ENCODE measurements at places on chromosomes 4 and X.

DNA sequence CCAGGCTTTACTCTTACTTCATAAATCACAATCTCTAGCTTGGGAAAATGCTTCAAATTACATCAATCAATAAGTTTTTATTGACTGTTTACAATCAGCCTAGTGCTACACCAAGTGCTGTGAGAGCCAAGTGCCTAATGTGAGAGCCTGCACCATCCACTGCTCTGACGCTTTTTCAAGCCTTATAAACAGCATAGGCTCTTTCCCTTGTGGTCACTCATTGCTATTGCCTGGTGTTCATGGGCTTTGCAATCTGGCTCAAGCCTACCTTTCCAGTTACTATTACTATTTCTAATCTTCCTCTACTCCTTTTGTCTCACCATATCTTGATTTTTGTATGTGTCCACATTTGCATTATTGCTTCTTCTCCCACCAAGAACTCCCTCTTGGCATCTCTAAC is 77.0 kb downstream of the REELD1 start:
- no peak for ATAC-seq

DNA sequence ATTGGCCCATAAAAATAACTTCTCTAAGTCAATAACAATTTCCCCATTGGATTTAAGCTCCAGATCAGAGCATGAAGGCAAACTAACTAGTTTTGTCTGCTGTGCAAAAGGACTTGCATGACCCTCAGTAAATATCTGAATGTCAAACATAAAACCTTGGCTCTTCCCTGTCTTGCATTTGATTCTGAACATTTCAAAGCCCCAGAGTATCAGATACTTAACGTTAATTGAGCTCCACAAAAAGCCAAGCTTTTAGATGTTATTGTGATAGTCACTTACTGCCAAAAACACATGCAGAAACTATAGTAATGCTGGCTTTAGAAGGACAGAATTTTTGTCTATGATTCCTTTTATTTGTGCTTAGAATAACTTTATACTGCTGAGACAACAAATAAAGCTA is 664.2 kb downstream of the ADGRL3 start:
- ATAC-seq: no peak

- no peak for ATAC-seq
Observed at GRCh38 chrX:125497667-125498066, 178.0 kb downstream of the TEX13C start.

GRCh38 chrX:39728852-39729598 is 368.7 kb downstream of the BCOR start:
- ATAC-seq: no peak

DNA sequence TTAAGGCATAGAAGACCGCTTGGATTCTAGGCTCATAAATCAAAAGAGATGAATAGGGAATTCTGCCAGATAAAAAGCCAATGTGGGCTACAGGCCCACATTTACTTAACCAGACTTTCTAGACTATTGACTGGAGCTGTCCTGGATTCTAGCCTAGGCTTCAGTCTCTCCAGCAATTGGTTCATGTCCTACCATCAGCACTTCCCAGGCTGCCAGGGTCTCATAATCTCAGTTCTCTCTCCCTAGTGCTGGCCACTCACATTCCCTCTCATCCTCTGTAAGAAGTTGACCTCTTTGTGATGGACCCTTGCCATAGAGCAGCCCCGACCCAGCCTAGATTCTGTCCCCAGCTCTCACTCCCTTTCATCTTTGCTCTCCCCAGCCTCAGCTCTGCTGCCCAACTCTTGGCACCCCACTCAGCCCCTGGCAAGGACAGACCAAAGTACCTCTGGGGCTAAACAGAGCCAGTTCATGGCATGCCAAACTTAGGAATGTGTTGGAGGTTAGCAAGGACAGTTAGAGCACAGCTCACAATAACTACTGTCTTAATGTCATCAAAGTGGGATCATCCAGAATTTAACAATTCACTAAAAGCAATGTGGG is 396.2 kb downstream of the INPP4B start:
- no peak for ATAC-seq

GRCh38 chr4:48804584-48805301 is 24.7 kb upstream of the FRYL start:
- no peak for ATAC-seq

GRCh38 chr4:75325318-75325979 is 188.8 kb downstream of the RCHY1 start:
- no peak for ATAC-seq

DNA sequence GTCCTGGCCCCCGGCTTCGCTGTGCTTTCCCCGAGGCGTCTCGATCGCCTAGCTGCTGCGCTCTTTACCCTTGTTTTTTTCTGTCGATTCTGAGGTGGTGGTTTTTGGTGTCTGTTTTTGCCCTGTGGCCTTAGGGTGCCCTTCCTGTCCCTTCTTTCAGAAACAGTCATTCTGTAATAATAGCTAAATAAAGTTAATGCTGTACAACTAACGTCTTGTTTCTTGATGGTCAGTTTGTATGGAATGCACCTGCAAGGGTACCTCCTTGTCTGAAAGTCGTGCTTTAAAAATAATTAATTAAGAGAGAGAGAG is 686 bp downstream of the FIP1L1 start:
- ATAC-seq: no peak

- ATAC-seq: no peak
Observed at GRCh38 chr4:151046609-151047008, 31.5 kb upstream of the LRBA start.

GRCh38 chr4:1375051-1375721 is 28.2 kb downstream of the UVSSA start:
- ATAC-seq: no peak

DNA sequence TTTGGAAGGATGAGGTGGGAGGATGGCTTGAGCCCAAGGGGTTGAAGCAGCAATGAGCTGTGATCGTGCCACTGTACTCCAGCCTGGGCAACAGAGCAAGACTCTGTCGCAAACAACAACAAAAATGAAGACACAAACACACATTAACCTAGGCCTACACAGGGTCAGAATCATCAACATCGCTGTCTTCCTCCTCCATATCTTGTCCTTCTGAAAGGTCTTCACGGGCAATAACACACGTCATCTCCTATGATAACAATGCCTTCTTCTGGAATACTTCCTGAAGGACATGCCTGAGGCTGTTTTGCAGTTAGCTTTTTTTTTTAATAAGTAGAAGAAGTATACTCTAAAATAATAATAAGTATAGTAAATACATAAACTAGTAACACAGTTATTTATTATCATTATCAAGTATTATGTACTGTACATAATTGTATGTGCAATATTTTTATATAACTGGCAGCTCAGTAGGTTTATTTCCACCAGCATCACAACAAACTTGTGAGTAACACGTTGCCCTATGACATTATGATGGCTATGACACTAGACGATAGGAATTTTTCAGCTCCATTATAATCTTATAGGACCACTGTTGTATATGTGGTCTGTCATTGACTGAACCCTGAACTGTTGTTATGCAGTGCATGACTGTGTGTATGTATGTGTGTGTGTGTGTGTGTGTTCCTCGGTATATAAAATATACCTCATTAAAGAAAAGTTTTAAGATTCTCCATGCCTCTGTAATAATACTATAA is 69.2 kb upstream of the MAML3 start:
- no peak for ATAC-seq

- no peak for ATAC-seq
Observed at GRCh38 chrX:23992431-23992830, 34.6 kb downstream of the KLHL15 start.

DNA sequence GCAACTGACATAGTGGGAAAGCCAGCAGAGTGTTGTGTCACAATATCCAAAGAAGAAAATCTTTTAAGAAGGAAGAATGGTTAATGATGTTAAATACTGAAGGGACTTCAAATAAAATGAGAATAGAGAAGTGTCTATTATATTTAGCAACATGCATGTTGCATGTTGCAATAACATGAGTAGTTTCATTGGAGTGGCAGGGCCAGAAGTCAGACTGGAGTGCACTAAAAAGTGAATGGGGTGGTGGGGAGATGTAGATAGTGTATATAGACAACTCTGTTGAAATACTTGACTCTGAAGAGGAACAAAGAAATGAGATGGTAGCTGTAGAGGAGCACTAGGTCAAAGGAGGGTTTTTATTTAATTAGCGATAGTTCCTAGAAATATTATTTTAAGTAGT is 9.5 kb upstream of the AMMECR1 start:
- no peak for ATAC-seq

DNA sequence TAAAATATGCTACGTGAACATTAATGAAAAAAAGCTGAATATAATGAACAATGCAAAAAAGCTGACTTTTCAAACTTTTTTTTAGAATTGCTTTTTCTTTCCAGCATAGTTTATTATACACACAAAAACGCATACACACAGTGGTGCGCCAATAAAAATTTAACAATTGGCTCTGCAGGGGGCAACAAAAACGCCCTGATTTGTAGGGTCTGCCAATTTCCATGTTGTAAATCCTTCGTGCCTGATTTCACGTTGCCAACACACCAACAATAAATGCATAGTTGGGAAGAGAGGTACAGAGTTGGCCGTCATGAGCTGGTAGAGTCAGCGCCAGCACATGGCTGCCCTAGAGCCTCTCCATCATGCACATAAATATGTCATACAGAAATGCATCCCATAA is 333.1 kb downstream of the MAPK10 start:
- ATAC-seq: no peak

DNA sequence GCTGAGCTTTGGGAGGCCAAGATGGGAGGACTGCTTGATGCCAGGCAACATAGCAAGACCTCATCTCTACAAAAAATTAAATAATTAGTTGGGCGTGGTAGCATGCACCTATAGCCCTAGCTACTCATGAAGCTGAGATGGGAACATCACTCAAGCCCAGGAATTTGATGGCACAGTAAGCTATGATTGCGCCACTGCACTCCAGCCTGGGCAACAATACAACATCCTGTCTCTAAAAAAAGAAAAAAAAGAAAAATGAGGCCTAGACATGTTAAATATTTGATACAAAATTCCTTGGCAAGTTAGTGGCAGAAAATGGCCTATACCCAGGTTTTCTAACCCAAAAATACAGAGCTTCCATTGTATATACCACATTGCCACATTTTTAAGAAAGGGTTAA is 88.1 kb upstream of the MAB21L2 start:
- ATAC-seq: no peak

GRCh38 chrX:107440692-107441091 is 8.8 kb upstream of the FRMPD3 start:
- no peak for ATAC-seq

DNA sequence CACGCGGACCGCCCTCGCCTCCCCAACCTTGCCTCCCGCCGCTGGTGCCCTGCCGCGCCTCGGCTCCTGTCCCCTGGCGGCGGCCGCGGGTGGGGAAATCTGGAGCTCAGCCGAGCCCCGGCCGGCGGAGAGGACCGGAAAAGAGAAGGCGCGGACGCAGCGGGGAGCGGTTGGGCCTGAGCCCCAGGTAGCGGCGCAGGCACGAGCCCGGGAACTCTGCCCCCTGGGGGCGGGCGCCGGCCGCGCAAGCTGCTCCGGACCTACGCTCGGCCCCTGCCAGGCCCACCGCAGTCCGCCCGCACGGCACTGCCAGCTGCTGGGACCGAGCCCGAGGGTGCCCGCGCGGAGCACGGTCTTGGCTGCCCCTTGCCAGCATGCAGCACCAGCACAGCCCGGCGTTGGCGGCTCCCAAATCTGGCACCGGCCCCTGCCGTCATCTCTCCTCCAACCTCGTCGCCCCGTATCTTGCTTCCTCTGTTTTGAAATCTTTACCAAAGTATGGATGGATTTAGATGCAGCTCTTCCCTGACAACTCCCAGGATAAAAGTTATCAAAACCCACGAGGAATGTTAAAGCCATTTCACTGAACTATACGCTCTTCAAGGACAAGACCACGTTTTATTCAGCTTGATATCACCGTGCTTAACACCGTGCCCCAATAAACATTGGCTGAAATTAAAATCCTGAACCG is at the start of gene PRSS12:
Gene PRSS12 (minus strand): TSS at position 161 of the 691 bp plus-strand sequence. CDS start 283 bp downstream, outside the sequence.
- ATAC-seq: peak; percentile 88

- no peak for ATAC-seq
Observed at GRCh38 chrX:83345298-83345697, 162.8 kb upstream of the POU3F4 start.

DNA sequence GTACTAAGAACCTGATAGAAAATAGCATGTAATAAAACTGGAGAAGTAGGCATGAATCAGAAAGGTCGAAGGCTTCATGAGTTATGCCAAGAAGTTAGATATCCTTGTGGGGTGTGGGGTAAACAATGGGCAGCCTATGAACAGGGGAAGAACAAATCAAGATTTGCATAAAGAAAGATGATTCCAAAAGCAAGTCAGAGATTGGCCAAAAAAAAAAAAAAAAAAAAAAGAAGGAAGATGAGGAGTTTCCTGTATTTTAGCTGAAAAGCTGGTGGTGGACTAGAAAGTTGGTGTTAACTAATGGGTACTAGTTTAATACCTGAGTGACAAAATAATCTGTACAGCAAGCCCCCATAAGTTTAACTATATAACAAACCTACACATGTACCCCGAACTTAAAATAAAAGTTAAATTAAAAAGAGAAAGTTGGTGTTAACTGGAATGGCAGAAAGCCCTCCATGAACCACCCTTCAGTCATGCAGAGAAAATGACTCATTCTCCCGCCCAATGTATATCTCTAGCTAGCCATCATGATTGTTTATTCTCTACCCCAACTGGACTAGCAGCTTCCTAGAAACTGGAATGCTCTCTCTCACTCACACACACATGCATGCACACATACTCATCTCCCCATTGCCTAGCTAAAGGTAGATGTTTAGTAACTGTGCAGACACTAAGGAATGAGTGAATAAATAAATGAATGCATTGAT is 41.7 kb downstream of the ATP11C start:
- peak; percentile 48 for ATAC-seq

DNA sequence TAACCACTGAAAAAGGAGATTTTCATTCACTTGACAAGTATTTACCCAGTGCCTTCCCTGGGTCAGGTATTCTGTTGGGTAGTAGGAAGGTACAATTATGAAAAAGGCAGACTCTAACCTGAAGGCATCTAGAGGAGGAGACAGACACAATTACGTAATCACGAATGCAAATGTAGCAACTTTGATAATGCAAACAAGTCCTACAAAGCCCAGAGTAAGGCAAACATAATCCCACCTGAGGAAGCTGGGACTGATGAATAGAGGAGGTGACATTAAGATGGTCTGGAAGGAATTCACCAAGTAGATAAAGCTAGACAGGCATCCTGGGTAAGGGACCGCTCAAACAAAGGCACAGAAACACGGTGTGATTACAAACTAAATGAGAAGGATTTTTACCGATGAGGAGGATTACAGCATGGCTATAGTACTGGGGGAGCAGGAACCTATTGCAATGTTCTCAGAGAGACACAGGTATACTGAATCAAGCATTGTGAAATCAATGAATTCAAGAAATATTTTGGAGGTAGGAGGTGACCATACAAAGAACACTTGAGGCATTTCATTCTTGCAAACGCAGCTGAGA is 37.1 kb downstream of the TMEM150C start:
- no peak for ATAC-seq

DNA sequence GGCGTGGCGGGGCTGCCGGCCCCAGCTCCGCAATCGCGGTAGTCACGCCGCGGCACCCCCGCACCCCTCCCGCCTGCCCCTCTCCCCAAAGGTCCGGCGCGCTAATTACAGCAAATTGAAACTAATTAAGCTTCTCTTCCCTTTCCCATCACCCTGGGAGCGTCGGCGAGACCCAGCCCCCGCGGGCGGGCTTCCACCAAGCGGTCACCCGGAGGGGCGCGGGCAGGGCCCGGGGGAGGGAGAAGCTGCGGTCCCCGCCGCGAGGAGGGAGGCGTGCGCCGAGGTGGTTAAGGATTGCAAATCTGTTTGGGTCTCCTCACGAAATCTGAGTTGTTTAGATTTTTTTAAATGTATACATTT is 13.1 kb downstream of the ARX start:
- no peak for ATAC-seq
